ENCODE measurements at places on chromosomes 1 and 21.

DNA sequence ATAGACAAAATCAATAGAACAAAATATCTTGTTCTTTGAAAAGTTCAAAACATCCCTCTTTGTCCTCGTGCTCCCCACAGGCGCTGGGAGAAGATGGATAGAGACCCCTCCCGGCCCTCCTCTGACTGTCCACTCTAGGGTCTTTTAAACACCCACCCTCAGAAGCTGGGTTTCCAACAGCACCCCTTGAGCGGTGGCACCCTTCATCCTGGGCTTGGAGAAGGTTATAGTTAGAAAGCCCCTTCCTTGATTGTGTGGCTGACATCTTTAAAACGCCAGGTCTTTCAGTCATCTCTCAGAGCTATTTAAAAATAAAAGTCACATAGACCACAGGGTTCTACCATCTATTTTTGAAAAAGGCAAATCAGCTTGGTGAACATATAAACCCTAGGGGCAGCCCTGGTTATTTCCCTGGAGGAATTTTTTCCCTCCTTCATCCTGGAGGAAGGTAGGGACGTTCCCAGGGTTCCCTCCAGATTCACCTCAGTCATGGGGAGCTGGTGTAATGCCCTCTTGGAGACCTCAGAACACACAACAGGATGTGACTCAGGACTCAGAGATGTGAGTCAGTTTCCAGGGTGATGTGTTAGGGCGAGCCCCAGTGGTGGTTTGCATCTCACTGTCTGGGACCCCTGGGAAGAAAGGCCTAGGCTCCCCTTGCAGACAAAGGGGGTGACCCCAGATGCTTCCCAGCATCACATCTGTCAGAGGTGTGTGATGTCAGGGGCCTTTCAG is 138.5 kb downstream of the CLIC6 start:
- peak; percentile 93 for DNase-seq

DNA sequence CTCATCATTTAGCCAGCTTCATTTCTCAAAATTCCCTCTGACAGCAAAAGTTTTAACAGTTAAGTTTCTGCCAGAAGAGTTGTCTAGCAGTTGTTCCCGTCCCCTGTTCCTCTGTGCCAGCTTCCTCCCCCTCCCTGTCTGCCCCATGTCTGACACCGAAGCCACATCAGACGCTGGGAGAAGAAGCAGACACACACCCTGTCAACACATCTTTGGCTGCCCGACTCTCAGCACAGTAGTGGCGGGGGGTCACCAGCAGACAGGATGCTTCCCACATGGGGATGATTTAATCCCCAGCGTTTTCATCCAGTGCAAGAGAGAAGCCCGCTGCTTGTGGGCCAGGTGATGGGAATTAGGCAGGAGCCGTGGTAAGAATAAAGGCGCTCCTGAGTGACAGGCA is 379.4 kb upstream of the RUNX1 start:
- no peak for DNase-seq

DNA sequence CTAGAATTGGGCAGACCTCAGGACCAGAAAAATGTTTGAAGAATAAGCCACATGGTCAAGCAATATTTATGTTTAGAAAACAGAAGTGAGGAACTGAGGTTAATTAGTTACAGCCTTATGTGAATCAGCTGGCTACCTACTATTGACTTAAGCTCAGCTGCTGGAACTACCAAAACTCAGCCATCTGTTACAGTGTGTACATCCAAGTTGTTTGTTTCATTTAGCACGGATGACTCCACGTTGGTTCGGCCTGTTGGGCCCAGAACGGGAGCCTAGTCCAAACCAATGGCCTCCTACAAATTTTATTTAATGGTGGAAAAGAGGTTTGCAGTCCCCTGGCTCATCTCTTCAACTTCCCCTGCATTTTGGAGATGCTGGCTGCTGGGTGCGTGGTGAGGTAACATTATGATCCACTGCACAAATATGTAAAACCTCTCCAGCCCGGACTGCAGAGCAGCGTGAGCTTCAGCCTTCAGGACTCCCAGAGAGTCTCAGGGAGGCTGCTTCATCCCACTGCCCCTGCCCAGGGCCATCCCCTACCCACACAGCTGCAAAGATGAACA is 143.4 kb downstream of the ZZZ3 start:
- peak; percentile 85 for DNase-seq

- DNase-seq: no peak
Observed at GRCh38 chr1:118894836-118895235, 93.3 kb downstream of the TBX15 start.

- no peak for DNase-seq
Observed at GRCh38 chr1:174358344-174358743, 89.4 kb upstream of the GPR52 start.

DNA sequence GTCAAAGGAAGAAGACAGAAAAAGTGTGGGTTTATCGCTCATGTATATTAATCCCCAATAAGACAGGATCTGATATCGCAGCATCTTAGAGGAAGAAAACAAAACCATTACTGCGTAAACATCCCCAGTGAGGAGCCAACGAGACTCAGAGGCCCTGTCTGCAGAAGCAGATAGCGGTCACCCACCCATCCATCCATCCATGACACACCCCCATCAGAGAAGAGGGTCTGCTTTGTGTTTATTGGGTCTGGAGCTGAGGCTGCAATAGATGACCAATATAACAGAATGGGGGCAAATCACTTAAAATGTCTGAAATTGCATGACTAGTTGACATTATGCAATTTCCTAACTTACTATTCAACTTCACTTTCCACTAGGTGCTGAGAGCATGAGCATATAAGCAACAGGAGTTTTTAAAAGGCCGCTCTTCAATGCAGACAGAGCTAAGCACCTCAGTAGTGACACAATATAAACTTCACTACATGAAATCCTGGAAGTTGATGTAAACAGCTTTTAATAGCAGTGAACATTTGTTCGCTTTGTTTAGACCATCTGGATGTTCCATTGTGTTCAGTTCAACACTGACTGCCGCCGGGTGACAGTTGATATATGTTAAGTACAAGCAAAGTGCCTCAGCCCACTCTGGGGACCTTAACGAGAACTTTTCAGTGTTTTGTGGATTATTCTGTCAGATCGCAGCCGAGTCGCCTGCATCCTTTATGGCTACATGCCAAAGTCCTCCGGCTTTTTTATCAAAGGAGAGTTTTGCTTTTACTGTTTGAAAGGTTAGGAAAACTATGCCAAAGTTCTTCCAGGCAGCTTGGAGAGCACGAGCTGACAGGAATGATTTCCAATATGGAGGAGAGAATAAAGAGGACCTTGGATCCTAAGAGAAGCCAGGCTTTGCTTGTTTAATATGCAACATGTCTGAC is 167.5 kb downstream of the ZNF281 start:
- DNase-seq: no peak

GRCh38 chr1:24418898-24419628 is 3.5 kb downstream of the NIPAL3 start:
- DNase-seq: no peak

GRCh38 chr21:46229133-46229922 is 754 bp upstream of the LSS start:
- DNase-seq: no peak

GRCh38 chr1:54604051-54604450 is 19.3 kb downstream of the FAM151A start:
- DNase-seq: no peak

- DNase-seq: no peak
Observed at GRCh38 chr1:23590058-23590783, 30.9 kb upstream of the ID3 start.

- DNase-seq: no peak
Observed at GRCh38 chr1:167641786-167642500, 11.9 kb downstream of the RCSD1 start.

DNA sequence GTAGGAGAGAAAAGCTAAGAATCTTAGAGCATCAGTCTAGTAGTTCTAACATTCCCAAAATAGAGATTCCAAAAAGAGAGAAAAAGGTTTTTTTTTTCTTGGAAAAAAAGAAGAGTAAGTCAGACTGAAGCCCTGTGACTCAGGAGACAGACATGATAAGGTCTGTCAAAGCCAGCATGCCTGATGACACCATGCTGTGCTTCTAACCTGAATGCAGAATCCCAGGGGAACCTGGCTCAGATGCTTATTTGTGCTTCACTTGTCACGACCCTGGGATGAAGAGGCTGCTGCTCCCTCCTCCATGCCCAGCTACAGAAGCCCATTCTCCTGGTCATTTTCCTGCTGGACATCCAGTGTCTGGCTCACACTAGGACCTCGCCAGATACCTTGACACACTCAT is 44.3 kb downstream of the ERICH3 start:
- no peak for DNase-seq

DNA sequence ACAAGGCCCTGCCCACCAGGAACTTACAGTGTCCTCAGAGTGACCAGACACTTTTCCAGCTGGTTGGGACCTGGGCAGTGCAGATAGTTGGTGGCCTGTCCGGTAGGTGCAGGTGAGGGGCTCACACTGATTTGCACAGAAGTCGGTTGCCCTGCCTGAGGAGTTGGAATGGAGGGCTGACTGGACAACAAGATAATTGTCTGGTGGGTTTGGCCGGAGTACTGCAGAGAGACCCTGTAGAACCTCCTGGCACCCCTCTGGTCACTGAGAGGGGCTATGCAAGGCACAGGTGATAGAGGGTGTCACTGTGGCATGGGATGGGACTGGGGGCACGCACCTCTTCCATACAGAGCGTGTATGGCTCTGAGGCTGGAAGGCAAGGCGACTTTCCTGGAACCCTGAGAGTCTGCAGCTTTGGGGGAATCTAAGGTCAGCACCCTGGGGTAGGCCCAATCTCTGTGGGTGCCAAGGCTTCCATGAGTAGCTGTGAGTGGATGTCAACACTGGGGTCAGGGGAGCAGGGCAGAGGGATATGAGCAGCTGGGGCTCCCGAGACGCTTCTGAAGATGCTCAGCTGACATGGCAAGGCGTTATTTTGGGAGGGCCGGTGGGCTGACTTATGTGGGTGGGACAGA is 7.6 kb upstream of the PLA2G2D start:
- DNase-seq: no peak

DNA sequence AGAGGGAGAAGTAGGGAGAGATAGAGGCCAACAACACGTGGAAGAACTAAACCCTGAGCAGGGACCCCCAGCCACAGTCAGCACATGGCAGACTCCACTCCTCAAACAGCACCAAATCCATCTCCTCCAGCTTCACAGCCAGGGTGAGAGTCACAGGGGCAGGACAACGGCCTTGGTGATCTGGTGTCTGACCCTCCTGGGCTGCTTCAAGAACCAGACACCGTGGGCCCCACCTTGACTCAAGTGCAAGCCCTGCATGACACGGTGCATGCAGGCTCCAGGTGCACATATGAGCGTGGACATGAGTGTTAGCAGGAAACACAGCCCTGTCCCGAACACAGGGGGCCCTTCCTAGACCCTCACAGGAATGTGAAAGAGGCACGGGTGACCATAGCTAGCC is 21.9 kb downstream of the S100A7 start:
- no peak for DNase-seq

DNA sequence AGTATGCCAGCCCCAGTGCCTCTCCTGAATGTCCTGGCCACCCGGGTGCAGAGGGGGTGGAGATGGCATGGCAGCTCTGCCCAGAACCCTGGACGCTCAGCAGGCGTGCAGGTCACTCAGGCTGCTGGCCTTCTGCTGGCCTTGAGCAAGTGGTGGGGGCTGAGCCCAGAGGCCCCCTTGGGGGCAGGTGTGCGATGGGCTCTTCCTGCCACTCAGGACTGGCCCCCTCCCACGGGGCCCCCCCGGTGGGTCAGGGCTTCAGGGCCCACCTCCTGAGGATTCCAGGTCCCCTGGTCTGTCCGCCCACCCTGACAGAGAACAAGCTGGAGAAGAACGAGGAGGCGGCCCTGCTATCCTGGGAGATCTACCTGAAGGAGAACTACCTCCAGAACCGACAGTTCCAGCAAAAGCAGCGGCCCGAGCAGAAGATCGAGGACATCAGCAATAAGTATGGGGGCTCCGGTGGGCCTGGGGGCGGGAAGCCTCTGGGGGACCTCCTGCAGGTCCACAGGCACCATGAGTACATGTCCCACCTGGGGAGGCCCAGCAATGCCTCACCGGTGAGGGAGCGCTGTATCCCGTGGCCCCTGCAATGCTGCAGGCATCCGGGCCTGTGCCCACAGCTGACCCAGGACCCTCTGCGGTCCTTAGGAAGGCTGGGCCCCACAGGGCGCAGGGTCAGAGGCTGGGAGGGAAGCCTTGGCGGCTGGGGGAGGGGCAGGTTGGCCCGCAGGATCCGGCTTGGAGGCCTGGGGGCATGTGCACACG is 37.0 kb upstream of the LRRC3 start:
- DNase-seq: no peak

- no peak for DNase-seq
Observed at GRCh38 chr1:12152113-12152891, 14.5 kb upstream of the TNFRSF1B start.

- DNase-seq: peak; percentile 73
Observed at GRCh38 chr1:192580351-192580962, 4.9 kb downstream of the RGS1 start.

DNA sequence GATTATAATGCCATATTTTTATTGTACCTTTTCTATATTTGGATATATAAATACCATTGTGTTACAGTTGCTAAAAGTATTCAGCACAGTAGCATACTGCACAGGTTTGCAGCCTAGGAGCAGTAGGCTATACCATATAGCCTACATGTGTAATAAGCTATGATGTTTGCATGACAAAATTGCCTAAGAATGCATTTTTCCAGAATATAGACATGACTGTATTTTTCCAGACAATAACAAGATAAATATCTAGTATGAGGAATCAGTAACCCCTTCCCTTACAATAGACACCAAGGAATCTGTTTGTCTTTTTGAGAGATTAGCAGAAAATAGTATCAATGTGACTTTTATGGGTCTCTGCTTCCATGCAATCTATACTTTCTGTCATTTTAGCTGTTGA is 228.6 kb downstream of the GRIK1 start:
- DNase-seq: no peak

DNA sequence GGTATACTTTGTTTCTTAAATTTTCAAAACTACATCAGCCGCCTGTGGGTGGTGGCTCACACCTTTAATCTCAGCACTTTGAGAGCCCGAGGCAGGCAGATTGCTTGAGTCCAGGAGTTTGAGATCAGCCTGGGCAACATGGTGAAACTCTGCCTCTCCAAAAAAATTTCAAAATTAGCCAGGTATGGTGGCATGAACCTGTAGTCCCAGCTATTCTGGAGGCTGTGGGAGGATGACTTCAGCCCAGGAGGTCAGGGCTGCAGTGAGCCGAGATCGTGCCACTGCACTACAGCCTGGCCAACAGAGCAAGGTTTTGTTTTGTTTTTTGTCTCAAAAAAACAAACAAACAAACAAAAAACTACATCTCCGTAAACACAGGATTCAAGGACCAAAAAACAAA is 3.3 kb downstream of the EYA3 start:
- no peak for DNase-seq

DNA sequence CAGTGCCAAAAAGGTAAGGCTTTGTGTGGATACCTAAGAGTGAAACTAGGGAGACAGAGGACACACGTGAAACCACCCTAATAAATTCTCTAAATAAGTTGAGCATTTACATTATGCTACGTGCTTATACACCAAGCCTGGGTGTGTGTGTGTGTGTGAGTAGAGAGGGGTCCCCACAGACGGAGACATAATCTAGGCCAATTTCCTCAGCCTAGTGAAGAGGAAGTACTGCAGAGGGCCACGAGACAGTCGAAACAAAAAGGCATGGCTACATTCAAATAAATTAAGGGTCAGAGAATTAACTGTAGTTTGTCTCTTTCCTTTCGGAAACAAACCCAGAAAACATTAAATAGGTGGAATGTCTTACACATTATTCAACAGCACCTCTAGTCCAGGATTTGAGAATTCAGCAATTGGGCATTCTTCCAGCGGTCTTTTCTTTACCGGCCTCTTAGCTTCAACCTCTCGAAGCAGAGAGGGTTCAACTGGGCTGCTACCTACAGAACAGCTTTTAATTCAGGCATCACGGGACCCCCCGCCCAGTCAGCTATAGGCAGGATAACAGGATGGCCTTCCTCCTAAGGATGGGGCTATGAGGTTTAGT is 75.0 kb downstream of the DESI2 start:
- no peak for DNase-seq

Data from HFFc6 (cell line).